Fibroblast of lung (primary cell): ENCODE measurements at places on chromosomes 2 and 18.

GRCh38 chr2:29549069-29549380, 372.4 kb downstream of the ALK start:
- DNase-seq: no peak

DNA sequence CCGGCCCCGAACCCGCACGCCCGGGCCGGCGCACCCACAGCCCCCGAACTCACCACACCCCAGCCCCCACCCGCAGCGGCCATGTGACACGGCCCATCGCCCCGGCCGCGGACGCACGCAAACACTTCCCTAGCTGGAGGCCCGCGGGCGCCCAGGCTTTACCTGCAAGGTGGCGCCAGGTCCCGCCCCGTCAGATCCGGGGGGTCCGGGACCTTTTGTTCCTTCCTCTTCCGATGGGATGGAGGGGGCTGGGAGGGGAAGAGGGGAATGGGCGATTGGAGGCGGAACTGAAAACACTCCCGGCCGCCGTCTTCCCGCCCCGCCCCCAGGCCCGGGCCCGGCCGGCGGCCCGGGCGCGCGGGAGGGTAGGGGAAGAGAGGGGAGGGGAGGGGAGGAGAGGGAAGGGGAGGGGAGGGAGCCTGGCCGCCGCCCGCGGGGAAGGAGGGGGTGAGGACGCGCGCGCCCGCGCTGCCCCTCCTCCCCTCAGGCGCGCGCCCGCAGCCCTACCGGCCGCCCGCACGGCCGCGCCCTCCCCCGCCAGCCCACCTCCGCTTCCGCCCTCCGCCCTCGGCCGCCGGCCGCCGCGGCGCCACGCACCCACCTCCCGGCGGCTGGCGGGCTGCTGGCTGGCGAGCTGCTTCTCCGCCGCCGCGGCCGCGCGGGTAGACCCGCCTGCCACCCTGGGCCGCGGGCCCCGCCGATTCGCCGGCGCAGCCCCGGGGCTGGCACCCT, at the start of gene SMAD2:
Gene SMAD2 (minus strand): TSS at position 461 of the 732 bp plus-strand sequence. CDS start 33,903 bp downstream, outside the sequence.
- peak; percentile 81 for DNase-seq

- DNase-seq: peak; percentile 39
Measured at GRCh38 chr2:239991689-239992314, 33.3 kb downstream of the NDUFA10 start.

GRCh38 chr18:59536166-59536565, 161.1 kb downstream of the CCBE1 start:
- no peak for DNase-seq

DNA sequence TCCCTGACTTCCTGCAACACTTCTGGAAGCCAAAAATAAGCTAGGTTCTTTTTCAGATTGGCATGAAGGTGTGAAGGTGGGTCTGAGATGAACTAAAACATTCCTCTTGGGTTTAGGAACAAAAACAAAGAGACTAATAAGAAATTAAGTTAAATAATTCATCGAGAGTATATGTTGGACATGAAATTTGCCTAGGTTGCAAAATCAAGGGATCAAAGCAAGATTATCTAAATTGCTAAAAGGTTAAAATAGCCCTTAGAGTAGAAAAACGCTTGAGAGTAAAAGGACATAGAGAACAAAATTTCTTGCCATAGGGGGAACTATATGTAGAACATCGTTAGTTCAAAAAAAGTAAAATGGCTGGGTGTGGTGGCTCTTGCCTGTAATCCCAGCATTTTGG, 845.9 kb upstream of the NXPH2 start:
- no peak for DNase-seq

DNA sequence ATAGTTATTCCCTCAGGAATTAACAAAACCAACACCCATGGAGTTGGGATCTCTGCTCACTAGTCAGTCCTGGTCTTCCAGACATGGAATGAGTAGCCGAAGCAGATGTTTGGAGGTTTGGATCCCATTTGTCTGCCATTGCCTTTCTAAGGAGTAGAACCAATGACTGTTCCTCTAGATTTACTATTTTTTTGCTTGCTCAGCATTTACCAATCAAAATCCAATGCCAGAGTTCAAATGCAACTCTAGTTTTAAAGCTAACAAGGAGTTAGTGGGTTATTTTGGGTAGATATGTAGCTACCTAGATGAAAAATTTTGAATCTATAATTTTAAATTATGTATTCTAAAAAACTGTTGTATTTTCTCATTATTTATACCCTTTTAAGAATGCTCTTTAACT, 62.6 kb downstream of the MALT1 start:
- no peak for DNase-seq

- no peak for DNase-seq
Measured at GRCh38 chr2:127122361-127123027, 15.5 kb upstream of the BIN1 start.

DNA sequence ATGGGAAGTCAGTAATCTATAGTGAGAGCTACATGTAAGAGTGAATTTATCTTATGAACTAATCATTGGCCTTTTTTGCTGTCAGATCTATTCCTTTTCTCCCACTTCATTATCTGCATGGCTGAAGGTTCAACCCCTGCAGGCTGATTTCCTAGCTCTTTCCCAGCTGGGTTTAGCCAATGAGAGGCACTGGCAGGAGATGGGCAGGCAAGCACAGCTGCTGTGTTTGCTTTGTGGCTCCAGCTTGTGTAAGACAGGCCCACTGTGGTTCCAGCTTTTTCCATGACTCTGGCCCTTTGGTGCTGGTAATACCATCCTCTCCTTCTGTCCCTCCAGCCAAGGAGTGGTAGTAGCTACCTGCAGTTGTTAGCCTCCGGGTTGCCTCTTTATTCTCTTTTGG, 248.8 kb downstream of the PLCL1 start:
- no peak for DNase-seq

DNA sequence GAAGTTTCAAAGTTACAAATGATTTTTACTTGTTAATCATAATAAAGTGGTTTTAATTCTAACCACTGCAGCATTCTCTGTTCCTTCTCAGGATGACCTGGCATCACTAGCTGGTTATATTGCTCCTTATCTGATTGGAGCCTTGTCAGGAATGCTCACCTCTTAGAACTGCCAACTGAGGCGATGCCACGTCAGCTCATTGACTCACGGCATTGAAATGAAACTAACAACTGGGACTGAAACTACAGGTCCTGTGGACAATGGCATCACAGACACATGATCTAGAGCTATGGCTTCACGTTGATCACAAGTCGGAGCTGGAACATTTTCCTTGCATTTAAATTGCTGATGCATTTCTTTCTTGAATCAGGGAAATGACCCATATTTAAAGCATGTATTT, 54.9 kb upstream of the MAP2 start:
- DNase-seq: peak; percentile 95

- DNase-seq: peak; percentile 51
Measured at GRCh38 chr2:72291059-72291458, 143.4 kb upstream of the CYP26B1 start.

DNA sequence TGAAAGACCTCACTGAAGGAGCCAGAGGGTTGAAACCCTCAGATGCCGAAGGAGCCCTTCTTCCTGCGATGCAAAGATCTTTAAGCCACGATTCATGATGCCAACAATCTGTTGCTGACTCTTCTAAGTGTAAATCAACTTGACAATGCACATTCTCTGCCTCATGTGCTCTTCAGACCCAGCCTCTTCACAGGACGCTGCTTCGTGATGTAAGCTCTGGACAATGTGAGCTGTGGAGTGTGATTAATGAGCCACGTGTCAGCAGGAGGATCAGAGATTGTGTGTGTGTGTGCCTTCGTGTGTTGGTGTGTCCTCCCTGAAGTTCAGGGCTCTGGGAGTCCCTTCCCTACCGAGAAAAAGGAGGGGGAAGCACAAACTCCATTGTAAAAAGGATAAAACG, 26.5 kb upstream of the TWIST2 start:
- peak; percentile 80 for DNase-seq
